ENCODE measurements at places on chromosomes 2 and 18.
A peak's percentile ranks its signal among the peaks of the same experiment; 100 is the strongest.

GRCh38 chr2:108589372-108589771 is 55.1 kb downstream of the LIMS1 start:
- no peak for DNase-seq

DNA sequence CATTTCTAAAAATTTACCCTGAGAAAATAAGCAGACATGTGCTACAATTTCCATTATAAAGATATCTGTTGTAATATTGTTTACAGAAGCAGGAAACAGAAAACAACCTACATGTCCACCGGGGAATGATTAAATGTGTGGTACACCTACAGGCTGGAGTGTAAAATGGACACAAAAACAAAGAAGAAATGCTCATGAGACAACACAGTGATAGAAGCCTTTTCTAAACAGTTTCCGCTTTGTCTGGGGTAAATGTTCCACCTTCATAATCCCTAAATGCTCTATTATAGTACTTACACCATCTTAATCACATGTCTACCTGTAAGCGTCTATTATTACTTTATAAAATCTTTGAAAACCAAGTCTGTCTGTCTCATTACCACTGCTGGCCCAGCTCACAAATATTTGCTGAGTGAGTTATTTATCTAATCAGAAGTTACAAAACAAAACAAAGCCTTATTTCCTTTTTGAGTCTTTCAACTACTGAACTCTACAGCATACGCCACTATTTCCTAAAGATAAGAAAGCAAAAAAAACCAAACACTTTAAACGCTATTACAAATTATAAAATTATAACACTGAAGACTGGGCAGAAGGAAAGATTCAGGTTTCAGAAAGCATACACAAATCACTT is 95.3 kb downstream of the PIGN start:
- DNase-seq, result no peak

GRCh38 chr2:40150266-40150665 is 301.6 kb downstream of the SLC8A1 start:
- DNase-seq, result no peak

DNA sequence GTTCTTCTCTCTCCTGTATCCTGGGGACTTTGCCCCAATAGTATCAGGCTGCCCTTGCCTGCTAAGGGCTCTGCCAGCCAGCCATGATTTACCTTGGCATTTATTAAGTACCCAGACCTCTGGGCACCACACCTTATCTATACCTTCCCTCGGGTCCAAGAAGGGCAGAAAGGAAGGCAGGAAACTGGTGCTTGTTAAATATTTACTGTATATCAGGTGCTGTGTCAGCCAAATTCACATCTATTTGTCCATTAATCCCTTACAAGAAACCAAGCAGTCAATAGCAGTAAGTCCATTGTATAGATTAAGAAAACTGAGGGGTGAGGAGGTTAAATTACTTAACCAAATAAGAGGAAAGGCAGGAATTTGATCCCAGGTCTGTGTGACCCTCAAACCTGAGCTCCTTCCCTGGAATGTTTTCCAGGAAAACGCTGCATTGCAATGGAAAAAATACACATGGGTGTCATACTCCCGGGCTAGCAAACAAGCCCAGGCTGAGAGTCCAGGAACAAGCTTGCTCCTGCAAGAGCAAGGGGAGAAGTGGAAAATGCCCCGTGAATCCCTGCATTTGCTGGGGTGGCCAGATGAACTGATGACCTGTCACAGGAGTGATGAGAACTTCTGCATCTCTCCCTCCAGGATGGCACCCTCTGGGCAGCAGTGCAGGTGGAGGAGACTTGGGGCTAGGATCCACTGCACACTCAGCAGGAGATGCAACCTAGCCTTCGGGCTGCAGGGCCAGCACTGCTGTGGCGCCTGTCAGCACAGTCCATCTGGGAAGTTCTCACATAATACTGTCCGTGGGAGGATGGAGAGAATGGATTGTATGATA is 30.4 kb downstream of the CIB4 start:
- no peak for DNase-seq

- no peak for DNase-seq
Measured at GRCh38 chr2:219747637-219748036, 120.2 kb downstream of the SLC4A3 start.

DNA sequence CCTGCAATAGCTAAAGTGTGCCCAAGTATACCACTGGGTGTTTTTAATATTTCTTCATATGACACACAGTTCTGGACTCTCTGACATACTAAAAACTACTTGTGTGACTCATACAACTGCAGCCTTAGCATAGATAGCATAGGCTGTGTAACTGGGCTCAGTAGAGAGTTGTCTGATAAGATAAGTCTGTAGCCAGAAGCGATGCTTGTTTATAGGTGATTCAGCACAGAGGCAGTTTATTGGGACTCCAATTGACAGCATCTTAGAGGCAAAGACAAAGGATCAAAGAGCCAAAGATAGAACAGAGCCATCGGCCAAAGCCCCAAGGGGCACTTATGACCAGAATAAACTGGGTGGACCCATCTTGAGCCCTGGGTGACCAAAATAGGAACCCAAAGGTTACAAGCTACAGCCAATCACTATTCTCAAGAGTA is 42.3 kb downstream of the AAK1 start:
- DNase-seq, result no peak

- DNase-seq, result no peak
Measured at GRCh38 chr18:32454593-32454992, 16.1 kb downstream of the GAREM1 start.

GRCh38 chr2:217459680-217460405 is 543.0 kb downstream of the TNS1 start:
- no peak for DNase-seq

- DNase-seq, result no peak
Measured at GRCh38 chr2:241469746-241470145, 38.6 kb downstream of the STK25 start.

GRCh38 chr2:218720048-218721041 is 9.7 kb downstream of the TTLL4 start:
- no peak for DNase-seq

- DNase-seq, result peak; percentile 97
Measured at GRCh38 chr2:191675807-191676721, 1.9 kb upstream of the NABP1 start.

- DNase-seq, result no peak
Measured at GRCh38 chr2:11375025-11375688, 30.7 kb upstream of the ROCK2 start.

GRCh38 chr2:118580651-118581050 is 266.8 kb downstream of the EN1 start:
- DNase-seq, result no peak

- DNase-seq, result no peak
Measured at GRCh38 chr2:81583311-81584108, 1279.0 kb upstream of the LRRTM1 start.

- DNase-seq, result no peak
Measured at GRCh38 chr2:237459226-237459625, 27.8 kb upstream of the MLPH start.

DNA sequence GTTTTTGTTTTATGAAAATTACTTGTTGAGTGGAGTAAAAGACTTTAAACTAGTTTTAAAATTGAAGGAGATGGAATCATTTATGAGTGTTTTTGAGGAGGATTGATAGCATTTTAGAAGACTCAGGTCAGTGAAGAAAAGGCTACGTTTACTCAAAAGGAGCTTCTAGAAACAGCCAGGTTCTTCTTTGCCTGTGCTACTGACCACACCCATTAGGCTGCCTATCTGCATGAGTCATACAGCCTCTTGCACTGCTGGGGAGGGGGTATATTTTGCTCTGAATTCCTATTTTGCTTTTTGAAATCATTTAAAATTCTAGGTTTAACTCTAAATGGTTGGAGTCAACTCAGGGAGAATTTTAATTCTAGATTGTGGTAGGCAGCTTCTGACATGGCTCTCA is 22.3 kb downstream of the EFEMP1 start:
- DNase-seq, result no peak

DNA sequence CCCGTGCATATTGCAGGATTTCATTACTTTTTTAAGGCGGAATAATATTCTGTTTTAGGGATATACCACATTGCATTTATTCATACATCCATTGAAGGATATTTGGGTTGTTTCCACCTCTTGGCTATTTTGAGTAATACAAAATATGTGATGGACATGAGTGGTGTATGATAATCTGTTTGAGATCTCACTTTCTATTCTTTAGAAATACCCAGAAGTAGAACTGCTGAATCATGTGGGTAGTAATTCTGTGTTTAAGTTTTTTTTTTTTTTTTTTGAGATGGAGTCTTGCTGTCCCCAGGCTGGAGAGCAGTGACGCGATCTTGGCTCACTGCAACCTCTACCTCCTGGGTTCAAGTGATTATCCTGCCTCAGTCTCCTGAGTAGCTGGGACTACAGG is 201.4 kb downstream of the NYAP2 start:
- DNase-seq, result no peak

GRCh38 chr18:68925268-68925667 is 127.4 kb downstream of the CCDC102B start:
- DNase-seq, result no peak

DNA sequence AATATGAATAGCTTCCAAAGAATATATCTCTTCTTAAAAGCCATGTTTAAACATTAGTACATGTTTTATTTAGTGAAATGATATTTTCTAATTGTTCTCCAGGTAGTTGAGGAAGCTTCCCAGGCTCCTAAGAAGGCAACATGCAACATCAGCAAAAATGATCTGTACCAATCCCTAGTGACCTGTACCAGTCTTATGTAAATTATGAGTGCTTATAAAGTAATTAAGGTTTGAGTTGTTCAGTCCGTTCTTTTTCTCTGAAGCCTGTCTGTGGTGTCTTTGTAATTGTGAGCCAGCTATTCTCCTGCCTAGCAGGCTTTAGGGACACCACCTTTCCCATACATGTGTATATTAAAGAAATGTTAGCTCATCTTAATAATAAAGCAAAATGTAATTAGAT is 98.2 kb downstream of the PKP4 start:
- no peak for DNase-seq

- no peak for DNase-seq
Measured at GRCh38 chr18:10410472-10411308, 43.7 kb upstream of the APCDD1 start.

DNA sequence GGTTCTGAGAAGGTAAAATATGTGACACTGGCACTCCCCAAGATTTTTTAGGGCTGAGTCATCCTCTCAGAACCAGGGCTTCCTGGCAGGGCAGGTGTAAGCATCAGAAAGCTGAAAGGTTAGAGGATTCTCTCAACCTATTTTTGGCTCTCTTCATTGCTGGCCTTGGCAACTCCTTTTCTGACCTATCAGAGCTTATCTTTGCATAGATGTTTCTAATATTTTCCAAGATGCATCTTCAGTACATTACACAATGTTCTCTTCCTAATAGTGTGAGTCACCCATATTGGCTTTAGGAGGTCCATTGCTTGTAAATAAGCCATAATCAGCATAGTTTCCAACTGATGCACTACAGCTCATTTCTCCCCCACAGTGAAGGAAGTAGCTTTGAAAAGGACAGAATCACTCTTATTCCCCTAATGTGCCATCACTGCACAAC is 2008.4 kb upstream of the PIK3C3 start:
- no peak for DNase-seq

DNA sequence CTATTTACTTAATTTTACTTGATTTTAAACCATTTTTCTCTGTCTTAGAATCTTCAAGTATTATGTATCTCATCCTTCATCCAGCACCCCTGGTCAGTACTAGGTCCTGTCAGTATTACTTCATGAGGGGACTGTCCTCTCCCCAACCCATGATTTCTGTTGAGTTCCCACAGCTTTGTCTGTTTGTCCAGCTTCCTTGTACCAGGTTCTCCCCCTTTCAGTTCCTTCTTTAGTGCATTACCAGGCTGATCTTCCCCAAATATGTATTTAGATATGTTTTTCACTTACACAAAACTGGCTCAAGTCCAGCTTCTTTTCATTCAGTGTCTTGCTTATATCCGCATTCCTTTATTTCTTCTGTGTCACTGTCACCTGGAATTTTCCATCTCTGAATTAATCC is 13.8 kb upstream of the TTC27 start:
- no peak for DNase-seq

DNA sequence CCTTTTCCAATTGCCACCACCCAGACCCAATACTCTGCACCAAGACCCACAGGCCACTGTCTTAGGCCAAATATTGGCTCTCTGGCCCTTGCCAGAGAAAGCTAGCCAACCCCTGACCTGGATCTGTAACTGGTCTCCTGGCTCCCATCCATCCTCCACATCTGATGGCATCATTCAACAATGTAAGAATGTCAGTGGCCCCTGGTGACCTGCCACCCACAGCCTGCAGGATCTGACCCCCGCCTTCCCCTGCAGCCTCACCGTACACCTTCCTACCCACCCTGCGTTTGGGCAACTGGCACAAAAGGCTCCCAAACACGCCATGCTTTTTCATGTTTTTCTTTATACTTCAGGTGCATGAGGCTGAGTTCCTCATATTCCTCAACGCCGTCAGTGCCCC is 60.0 kb upstream of the ASAP2 start:
- no peak for DNase-seq

DNA sequence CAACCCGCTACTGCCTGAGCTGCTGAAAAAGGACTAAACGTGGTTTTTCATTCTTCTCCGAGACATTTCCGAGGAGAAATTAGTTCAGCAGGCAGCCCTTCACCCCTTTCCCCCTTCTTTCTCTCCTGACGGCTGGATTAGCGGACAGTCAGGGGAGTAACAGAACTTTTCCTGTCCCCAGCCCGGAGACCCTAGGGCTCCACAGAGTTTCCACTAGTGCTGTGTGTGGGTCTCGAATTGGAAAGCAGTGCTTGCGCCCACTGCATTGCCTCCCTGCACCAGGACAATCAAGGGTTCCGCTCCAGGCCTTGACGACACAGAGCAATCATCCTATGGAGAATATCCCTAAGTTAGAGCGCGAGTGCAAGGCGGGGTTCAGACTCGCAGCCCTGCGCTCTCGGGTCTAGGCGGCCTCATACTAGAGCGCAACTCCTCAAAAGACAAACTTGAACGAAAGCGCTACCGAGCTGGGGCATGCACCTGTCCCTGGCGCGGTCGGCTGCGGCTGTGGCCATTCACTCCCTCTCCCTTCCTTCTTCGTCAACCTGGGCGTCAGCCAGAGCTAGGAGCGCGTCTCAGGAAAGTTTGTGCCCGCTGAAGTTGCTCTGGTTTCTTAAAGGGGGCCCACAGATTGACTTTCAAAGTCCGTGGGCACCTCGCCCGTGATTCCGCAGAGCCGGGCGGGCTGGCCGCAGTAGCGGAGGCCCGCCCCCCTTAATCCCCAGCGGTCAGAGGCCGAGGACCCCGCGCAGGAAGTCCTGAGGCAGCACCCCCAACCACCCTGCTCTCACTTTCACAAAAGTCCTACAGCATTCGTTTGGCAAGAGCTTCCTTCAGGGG is 801 bp downstream of the OSR1 start:
- no peak for DNase-seq

DNA sequence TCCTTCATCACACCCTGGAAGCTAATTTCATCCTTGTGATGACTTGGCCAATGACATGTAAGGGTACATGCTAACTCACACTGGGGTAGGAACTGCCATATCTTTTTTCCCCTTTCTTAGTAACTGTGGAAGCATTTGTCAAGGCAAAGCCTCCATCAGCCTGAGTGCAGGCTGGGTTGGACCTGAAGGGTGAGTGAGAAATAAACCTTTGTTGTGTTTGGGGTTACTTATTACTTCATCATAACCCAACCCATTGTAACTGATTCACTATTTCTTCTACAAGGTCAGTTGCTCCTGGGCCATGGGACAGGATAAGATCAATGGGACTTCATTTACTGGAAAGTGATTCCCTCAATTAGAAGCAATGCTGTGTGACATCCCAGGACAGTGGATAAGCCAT is 108.4 kb downstream of the COL6A3 start:
- DNase-seq, result no peak

Measured in AML-193 (cell line).